ENCODE measurements at places on chromosomes 12 and 14.

DNA sequence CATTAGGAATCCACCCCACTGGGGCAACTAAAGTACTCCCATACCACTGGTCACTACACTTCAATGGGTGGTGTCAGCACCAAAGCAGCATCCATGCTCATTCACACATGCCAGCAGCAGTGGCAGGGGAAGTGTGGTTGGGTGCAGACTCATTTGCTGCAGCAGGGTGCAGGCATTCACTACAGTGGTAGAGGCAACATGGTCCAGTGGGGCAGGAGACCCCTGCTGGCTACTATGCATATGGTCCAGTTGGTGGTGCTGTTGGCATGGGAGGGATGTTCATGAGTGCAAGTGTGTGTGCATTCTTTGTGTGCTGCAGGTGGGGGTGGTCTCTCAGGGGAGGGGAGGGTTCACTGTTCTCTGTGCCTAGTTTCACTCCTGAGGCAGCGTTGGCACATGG, 908.4 kb upstream of the NOVA1 start:
- DNase-seq: no peak

- no peak for DNase-seq
These were observed 48.7 kb upstream of the WSCD2 start for GRCh38 chr12:108080363-108080762.

DNA sequence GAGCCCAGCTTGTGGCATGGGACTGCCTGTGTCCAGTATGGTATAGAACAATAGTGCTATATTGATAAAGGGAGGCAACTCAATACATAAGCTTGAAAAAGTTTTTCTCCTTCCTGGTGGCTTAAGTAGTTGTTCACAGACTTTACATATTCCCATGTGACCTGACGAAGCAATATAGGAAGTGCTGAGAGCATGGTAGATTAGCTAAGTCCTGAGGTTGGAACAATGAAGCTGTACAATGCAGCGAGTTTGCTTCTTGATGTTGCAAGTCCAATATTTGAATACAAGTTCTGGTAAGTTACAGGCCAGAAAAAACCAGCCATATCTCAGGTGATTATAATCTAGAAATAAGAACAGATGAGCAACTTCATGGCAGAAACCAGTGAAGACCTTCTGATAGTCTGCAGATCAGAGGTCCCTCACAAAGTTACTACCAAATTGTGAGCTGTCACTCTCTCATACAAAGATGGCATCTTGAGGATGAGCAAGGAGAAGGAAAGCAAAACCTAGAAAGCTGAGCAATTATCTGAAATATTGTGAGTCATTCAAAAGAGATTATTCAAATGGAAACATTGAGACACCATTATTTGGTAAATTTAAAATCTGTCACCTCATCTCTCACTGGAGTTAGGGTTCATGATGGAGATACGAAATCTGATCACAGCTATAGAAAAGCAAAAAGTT, 72.9 kb upstream of the BTG1 start:
- no peak for DNase-seq

DNA sequence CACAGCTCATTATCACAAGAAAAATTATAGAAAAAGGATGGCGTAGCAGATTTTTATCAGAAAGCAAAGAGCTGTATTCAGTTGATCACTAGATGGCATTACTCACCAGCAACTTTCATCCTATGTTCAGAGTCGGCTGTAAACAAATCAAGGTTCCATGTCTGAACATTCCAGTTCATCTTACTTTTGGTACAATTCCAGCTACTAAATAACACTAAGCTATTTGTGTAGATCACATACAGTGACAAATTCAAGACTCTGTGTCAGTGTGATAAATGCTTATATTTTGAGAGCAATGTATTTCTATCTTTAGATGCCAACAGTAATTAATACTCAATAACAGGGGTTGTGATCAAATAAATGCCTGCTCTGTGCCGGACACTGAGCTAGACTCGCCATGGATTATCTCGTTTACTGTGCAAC, 30.1 kb downstream of the NRDE2 start:
- DNase-seq: no peak

- no peak for DNase-seq
These were observed 266.3 kb downstream of the GLT1D1 start for GRCh38 chr12:129119537-129119936.

DNA sequence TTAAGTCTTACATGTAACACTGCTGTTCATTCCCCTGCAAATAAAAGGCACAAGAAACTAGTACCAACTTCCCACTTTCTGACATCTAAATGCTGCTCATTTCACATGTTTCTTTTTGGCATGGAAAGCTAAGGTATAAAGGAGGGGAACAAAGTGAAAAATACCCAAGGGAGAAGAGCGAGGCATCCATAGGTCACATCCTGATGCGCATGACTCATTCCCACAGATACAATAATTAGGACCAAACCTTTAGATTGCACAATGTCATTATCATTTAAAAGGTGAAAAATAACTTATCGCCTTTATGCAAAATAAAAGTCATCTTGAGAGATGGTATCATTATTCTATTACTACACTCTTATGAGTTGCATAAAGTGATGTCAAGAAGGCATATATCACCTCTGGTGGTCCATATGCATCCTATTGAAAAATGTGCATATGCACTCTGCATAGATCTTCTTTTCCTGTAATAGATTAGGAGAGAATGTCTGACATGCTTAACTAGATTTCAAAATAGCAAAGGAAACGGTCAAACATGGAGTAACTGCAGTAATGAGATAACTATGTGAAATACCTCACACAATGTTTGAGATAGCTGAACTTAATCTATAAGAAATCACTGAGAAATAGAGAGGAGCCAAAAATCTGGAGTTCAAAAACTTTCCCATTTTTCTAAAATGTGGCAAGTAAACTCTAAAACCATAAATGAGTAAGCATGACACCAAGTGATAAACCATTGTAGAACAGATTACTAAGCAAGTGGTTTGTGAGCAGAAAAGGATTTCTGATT, 382.5 kb upstream of the TMTC1 start:
- DNase-seq: no peak

DNA sequence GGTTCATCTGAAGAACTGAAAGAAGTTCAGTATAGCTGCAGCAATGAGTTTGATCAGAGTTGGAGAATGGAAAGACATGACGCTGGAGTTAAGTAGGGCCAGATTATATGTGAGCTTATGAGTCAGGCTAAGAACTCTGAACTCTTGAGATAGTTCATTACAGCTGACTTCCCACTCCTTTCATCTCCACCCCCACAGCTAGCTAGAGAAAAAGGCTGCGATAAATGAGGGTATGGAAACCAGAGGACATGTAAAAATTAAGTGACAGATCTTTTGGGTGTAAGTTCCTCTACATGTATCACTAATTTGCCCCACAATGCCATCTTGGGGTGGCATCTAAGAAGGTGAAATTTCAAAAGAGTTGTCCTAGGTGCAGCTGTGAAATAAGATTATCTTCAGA, 28.6 kb downstream of the PYM1 start:
- peak; percentile 11 for DNase-seq

GRCh38 chr12:38930990-38931389, 25.6 kb upstream of the CPNE8 start:
- DNase-seq: no peak

DNA sequence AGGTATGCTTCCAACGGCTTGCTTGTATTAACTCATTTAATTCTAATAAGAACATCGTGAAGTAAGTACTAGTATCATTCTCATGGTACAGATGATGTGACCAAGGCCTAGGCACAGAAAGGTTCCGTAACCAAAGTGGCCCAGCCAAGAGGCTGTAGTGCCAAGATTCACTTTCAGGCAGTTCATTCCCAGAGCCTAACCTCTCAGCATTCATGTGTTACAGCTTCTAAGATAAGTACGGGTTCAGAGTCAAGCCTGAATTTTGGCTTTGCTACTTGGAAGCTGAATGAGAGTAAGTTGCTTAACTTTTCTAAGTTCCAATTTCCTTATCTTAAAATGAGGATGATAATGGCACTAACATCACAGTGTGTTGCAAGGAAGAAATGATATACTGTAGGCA, 379.9 kb downstream of the AEBP2 start:
- DNase-seq: no peak

GRCh38 chr12:124667506-124668326, 100.3 kb upstream of the NCOR2 start:
- DNase-seq: no peak

DNA sequence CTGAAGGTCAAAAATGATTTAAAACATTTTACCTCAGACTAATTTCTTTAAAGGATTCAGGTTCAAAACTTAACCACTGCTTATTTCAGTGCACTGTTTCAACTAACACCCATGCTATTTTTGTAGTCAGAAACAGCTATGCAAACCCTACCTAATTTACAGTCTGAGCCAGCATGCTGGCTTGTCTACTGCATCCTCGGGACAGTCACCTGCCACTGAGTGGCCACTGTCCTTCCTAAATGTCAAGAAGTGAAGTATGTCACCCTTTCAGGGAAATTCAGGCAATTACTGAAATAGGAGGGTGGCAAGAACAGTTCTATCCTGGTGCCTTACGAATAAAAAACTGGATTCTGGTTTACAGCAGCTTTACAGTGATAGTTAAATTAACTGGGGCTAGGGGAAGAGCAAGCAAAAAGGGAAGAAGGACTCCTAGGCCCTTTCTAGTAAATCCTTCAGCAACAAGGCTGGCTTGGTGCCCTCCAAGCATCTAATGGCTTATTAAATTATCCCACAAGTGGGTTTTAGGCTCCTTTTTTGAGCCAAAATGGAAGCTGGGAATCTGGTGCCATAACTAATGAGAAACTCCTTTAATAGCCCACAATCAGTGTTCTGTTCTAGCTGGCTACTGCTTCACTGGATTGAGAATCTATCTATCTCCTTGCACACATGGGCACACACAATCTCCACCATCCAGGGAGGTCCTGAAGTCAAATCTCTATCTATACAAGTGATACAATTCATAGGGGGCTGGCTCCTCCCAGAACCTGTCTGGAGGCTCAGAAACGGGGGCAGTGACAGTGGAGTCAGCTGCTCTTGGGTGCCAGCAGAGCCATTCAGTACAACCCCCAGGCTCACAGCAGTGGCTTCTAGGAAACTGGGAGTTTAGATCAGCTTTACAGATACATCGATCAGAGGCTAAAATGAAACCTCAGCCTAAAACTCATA, 43.4 kb downstream of the SH2B3 start:
- no peak for DNase-seq

GRCh38 chr14:70972107-70972976, 65.1 kb downstream of the PCNX1 start:
- DNase-seq: peak; percentile 68

- DNase-seq: no peak
These were observed 220.6 kb upstream of the HMGA2 start for GRCh38 chr12:65603438-65604351.

- DNase-seq: no peak
These were observed 242.2 kb downstream of the SOX5 start for GRCh38 chr12:23707270-23707669.

GRCh38 chr12:2688381-2688931, 106.3 kb upstream of the FKBP4 start:
- no peak for DNase-seq

DNA sequence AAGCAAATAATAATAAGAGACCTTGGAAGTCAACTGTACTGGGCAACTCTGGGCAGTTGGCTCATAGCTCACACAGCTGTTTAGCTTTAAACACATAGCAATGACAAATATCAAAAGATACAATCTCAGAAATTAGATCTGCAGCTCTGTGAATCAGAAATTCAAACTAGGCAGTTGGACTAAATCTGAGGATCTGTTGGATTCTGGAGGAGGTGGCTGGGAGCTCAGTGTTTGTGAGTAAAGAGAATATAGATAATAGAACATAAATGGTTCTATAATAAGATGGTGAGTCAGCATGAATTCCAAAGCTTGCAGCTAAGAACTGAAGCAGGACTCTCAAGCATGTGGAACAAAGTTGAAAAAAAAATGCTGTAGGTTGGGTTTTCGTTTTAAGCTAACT, 1949.4 kb upstream of the SEL1L start:
- DNase-seq: no peak

Data from stimulated activated CD4-positive, alpha-beta T cell treated with anti-CD3 and anti-CD28 coated beads, Interleukin-12 subunit alpha, Interleukin-12 subunit beta, amount 100 ng/mL, for 24 hours (primary cell).